ENCODE measurements at places on chromosomes 12 and 14.
A peak's percentile ranks its signal among the peaks of the same experiment; 100 is the strongest.

DNA sequence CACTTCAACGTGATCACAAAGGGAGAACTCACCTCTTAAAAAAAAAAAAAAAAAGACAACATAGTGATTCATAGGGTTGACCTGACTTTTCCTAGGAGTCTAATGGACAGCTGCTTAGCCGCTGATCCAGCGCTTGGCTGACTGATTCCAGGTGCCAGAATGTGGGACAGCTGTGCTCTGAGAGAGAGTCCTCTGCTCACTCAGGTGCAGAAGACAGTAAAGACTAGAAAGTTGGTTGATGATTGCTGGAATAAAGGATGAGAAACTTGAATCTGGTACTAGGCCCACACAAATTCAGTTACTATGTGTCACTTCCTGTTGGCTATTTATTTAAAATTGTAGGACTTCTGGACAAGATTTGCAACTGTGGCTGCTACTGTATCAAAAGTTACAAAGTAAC is 229.4 kb downstream of the CHST11 start:
- DNase-seq: no peak

DNA sequence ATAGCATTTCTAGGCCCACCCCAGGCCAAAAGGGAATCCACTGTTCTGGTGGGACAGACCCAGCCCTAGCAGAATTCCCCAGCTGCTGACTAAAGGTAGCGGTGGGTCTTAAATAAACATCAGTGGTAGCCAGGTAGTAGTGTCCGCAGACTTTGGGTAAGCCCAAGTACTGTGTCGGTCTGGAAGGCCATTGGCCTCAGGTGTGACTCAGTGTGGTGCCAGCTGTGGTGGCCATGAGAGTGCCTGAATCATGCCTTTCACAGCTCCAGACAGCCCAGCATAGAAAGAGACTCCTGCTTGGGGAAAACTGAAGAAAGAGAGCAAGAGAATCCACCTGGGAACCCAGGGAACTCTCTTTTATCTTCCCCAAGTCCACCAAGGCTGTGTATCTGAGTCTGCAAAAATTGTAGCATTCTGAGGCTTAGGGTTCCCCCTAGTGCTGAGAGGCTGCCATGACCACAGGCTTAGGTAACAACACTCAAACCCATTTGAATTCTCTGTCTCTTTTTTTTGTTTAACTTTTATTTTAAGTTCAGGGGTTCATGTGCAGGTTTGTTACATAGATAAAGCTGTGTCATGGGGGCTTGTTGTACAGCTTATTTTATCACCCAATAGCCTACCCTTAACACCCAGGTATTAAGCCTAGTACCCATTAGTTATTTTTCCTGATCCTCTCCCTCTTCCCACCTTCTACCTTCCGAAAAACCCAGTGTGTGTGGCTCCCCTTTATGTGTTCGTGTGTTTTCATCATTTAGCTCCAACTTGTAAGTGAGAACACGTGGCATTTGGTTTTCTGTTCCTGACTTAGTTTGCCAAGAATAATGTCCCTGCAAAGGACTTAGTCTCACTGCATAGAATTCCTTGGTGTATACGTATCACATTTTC is 16.7 kb upstream of the CD163L1 start:
- DNase-seq: peak; percentile 19

GRCh38 chr12:89529738-89530137 is 3.9 kb upstream of the POC1B start:
- DNase-seq: no peak

DNA sequence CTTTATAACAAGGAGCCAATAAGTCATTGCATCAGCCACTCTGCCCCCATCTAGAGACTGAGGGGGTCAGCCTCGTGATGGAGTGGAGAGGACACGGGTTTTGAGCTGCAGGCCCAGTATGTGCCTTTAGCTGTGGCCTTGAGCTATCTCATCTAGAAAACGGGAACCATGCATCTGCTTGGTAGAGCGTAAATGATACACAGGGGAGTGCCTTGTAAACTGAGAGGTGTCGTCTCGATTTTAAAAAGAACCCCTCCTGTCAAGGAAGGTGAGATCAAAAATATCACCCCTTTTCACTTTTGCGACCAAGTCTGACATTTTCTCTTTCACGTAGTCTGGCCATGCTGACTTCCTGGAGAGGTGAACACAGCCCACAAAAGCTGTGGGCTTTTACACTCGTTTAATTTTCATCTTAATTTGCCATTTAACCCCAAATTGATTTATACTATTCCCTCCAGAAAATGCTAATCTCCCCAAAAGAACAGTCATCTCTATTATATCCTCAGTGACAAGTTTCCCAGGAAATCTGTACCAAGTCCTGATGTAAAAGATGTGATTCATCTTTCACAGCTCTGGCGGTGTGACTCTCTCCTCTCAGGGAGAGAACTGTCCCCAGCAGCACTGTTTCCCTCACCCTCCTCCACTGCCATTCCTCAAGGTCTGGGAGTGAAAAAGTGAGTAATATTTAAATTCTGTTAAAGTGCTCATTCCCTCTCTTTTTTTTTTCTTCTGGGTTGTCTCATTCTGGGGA is 30.6 kb downstream of the VCPKMT start:
- no peak for DNase-seq

DNA sequence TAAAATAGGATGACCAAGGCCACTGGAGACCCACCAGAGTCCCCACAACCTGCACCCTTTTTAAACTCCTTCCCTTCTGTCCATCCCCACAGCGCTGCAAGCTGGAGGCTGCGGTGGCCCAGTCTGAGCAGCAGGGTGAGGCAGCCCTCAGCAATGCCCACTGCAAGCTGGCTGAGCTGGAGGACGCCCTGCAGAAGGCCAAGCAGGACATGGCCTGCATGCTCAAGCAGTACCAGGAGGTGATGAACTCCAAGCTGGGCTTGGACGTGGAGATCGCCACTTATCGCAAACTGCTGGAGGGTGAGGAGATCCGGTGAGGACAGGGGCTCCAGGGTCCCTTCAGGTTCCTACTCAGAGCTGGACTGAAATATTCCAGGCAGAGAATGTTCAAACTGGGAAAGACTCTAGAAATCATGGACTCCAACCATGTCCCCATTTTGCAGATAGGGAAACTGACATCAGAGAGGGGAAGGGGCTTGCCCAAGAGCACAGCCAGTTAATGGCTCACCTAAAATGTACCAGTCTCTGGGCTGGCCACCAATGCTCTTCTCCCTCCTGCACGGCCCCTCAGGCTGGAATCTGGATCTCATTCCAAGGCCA is 17.2 kb downstream of the KRT85 start:
- DNase-seq: no peak

- peak; percentile 18 for DNase-seq
These were observed 5.0 kb upstream of the MIA2 start for GRCh38 chr14:39228509-39229221.

DNA sequence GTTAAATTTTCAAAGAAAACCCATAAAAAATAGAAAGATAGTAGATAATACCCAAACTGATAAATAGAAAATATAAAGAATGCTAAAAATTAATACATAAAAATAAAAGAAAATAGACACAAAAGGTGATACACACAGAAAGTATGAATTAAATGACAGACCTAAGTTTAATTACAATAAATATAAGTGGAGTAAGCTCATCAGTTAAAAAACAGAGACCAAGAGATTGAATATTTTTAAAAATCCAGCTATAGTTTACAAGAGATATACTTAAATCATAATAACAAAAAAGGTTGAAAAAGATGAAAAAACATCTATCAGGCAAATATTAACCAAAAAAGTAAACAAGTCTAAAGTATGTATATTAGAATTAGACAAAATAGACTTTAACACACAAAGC is 268.2 kb downstream of the SOX5 start:
- no peak for DNase-seq

- DNase-seq: no peak
These were observed 46.6 kb downstream of the SMIM41 start for GRCh38 chr12:52126050-52126604.

- no peak for DNase-seq
These were observed 10.7 kb downstream of the DYRK4 start for GRCh38 chr12:4572680-4573079.

GRCh38 chr14:76729258-76729657 is 32.0 kb upstream of the VASH1 start:
- no peak for DNase-seq

GRCh38 chr14:72932893-72933292 is 6.6 kb downstream of the DCAF4 start:
- no peak for DNase-seq
